ENCODE measurements at places on chromosomes 6 and 20.

DNA sequence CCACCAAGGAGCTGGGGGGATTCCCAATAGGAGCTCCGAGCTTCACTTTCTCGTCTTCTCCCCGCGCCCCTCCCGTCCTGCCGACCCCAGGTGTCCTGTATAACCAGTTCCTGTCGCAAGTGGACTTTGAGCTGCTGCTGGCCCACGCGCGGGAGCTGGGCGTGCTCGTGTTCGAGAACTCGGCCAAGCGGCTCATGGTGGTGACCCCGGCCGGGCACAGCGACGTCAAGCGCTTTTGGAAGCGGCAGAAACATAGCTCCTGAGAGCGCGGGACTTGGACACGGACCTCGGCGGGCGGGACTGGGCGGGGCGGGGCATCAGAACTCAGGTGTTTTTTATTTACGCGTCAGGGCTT, 340 bp upstream of the VARS2 start:
- DNase-seq: no peak

- no peak for DNase-seq
Observed at GRCh38 chr6:70124443-70124842, 178.4 kb downstream of the COL9A1 start.

- no peak for DNase-seq
Observed at GRCh38 chr6:31178143-31179041, 7.9 kb upstream of the POU5F1 start.

- no peak for DNase-seq
Observed at GRCh38 chr6:48280035-48280620, 169.1 kb upstream of the PTCHD4 start.

DNA sequence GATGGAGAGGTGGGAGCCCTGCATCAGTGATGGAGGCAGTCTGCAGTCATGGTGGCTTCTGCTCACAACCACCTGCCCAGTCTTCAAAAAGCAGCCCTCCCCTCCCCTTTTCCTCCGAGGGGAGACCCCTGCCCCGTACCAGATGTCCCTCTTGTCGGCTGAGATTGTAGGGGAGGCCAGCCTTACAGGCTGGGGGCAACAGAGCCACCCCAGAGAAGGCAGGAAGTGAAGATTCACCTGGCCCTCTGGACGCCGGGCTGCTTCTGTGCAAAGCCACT, 4.5 kb downstream of the TNFRSF6B start:
- no peak for DNase-seq

DNA sequence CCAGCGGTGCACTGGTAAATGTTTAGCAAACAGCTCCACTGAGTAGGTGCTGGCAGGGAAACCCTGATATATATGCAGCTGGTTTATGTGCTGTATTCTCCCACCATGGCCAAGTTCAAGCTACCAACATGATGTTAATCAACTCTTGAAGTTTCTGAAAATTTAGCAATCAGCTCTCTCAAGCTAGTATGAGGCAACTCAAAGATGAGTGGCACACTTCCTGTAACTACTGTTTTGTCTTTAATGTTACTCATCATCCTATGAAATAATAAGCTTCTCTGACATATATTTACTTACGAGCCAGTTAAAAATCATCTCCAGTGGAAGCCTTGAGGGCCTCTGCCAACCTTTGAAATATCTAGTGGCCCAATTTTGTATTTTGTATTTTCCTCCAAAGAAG, 54.7 kb downstream of the TRMT6 start:
- no peak for DNase-seq

DNA sequence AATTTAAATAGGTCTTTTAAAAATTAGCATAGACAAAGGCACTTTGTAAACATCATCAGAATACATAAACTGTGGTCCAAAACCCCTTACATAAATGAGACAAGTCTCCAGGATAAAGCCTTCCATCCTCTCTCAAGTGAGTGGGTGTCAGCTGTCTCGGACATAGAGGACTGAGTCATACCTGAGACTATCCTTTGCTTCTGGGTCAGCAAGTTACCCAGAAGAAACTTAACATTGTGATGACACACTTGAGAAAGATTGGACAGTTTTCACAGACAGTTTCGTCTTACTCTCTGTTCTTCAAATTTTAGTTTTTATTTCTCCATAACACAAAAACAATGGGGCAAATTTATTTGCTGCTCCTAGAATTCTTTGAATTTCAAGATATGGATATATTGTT, 838.0 kb downstream of the DHX35 start:
- no peak for DNase-seq

GRCh38 chr6:14286634-14287428, 169.3 kb downstream of the CD83 start:
- DNase-seq: no peak

DNA sequence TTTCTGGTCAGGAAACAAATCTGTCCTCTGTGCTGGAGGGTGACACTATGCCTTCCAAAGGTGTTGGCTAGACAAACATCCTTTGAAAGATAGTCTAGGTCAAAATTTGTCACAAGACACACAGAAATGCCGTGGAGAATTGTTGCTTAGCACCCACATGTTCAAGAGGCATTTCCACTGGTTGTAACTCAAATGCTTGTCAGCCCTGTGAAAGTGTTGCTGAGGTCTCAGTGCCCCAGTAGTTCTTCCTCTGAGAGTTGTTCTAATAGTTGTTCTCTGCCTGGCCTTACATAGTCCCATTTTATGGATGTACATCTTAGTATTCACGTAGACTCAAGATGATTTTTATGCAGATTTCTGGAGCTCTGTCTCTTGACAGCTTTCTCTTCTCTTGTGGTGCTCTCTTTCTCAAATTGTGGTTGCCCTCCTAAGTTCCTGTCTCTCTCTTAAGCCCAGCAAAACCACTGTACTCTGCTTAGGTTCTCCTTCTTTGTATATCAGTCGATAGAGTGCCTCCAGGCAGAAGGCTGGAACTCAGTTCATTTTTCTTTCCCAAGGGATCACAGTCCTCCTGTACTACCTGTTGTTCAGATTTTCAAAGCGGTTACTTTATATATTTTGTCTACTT, 39.5 kb upstream of the REV3L start:
- no peak for DNase-seq

DNA sequence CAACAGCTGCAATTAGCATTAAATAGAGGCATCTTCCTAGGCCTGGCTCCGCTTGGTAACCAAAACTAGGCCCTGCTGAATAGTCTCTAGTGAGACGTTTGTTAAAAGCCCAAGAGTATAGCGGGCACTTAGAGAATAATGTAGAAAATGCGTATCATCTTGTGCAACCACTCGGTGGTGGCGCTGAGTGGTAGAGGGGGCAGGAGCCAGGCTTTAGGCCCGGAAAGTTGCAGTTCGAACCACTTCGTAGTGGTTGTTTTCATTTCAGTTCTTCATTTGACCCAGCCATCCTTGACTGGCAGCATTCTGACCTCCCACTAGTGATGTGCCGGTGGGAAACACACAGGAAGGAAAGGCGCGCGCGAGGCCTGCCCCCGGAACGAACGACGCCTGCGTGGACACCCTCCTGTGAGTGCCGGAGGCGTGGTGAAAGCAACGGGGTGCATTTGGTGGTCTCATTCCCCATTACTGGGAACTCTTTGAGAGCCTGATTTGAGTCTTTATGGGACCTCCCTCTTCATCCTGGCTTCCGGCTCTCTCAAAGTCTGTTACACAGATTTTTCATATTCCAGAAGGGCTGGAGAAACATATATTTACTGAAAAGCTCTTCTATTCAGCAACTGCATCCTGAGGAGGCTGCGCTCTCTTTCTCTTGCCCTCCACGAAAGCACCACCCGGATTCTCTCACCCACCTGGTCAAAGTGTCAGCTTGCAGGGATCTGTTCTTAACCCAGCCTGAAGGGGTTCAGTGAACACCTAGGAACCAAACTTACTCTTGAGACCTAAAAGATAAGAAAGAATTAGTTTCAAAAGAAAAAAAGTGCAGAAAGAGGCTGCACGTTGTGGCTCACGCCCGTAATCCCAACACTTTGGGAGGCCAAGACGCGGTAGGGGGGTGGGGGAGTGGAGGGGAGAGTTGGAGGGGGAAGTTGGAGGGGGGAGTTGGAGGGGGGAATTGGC, 18.2 kb downstream of the GPX5 start:
- peak; percentile 12 for DNase-seq

GRCh38 chr20:44279228-44279627, 31.8 kb downstream of the FITM2 start:
- DNase-seq: no peak

DNA sequence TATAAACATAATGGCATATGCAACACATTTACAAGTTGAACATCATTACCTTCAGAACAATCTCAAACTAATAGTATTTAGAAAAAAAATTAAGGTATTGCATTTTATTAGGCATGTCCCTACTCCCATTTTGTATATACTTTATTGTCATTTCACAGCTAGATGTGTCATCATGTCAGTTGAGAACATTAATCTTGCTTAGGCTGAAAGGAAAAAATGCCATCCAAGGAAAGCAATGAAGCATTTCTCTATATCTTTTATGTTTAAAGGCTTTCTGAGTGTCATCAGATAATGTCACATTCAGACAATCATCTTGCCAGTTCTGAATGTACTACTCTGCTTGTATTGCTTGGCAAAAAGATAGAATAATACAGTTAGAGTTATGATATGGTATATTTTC, 228.8 kb upstream of the THEMIS start:
- no peak for DNase-seq

DNA sequence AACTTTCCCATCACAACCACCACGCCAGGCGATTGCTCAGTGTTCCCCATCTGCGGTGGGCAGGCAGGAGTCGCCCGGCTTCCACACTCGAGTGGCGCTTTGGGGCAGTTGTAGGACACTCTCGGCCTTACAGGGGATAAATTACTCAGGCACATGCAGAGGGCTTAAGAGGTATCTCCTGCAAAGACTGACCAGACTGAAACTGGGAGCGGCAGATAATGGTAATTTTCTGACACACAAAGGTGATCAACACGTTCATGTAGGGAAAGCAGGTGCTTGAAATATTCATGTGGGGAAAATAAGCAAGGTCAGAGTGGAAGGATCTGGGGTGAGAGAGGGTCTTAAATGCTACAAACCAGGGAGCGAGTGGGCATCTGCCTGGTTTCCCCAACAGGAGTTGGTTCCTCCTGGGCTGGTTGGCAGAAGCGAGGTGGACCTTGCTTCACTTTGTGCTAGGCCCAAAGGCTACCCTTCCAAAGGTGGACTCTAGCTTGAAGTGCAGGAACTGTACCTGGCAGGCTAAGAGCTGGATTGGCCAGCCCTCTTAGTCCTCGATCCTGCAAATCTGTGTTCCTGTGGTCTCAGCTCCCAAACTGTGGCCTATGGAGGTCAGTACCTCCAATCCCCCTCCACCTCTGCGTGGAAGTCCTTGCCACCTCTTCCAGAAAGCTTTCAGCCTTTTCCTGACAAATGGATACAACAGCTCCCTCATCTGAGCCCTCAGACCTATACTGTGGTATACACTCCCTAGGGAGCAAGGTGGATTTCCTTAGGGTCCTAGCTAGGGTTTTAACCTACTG, 16.7 kb downstream of the PLAGL2 start:
- peak; percentile 37 for DNase-seq

DNA sequence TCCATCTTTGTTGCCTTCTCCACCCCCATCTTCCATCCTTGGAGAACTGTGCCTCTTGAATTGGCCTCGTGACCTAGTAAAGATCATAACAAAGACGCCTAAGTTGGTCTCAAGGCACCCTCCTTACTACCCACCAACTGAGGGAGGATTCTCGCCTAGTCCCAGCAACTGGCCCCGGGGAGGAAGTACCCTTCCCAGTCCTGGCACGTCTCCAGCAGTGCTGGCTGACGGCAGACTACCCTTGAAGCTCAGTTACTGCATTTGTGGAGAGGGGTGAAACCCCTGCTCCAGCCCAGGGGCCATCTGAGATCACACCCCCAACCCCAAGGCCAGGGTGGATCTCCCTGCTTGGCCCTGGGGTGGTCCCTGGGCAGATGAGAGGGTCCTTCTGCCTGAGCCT, 2.1 kb upstream of the OSBPL2 start:
- DNase-seq: no peak

- no peak for DNase-seq
Observed at GRCh38 chr20:31811796-31812728, 7.1 kb upstream of the MYLK2 start.

DNA sequence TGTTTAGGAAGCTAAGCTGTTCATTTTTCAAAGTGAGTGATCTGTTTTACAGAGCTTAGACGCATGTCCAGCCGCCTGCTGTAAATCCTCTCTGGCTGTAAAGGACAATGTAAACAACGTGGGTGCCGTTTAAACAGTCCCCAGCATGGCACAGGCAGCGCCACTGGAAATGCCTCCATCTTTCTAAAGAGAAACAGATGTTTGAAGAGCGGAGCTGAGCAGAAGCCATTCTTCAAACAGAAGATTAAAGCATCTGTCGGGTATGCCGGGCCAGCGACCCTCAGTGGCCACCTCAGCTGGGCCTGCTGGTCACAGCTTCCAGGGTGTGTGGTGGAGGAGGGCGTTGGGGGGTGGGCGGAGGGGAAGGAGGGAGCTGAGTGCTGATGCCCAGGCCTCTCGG, 138.6 kb downstream of the ERMARD start:
- peak; percentile 69 for DNase-seq

DNA sequence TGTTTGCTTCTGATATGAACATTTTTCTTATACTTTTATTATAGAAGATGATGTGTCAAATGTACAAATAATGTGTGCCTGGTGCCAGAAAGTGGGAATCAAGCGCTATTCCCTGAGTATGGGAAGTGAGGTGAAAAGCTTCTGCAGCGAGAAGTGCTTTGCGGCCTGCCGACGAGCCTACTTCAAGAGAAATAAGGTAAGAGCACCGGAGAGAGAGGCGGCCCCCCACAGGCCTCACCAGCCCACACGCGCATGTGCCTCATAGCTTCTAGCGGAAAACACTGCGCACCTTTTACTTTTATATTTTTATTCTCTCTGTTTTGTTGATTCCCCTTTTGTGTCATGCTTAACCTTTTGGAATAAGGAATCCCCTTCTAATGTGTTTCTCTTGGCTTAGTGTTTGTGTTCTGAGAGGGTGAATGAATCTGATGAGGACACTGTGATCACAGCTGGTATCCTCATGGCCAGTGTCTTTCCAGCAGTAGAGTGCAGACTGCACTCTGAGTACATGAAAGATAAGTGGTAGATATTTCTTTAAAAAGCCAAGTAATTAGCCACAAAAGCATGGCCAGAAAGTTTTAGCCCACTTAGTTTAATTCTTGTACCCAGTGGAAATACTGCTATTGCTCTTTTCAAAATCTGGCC, 43.6 kb downstream of the SOBP start:
- no peak for DNase-seq

- no peak for DNase-seq
Observed at GRCh38 chr20:14523090-14523489, 185.7 kb upstream of the FLRT3 start.

GRCh38 chr6:32184084-32184640, at the start of gene AGER:
Gene AGER (minus strand): TSS chr6:32184253. CDS start chr6:32184222, 31 bp downstream.
- peak; percentile 6 for DNase-seq

GRCh38 chr20:58552366-58552934, 37.3 kb upstream of the APCDD1L start:
- no peak for DNase-seq

All from SK-N-SH (cell line).